Activated T-helper 2 cell treated with anti-CD3 and anti-CD28 coated beads, Interferon-gamma antibody, Interleukin-2, Interleukin-4, amounts not matched to agents 10 μg/mL and 5 μg/mL and 100 μg/mL, durations not matched to agents 14 hours and 24 hours and 36 hours (primary cell): ENCODE measurements at places on chromosomes 12 and 14.

GRCh38 chr14:35754671-35755070 is 54.4 kb downstream of the RALGAPA1 start:
- DNase-seq, result no peak

DNA sequence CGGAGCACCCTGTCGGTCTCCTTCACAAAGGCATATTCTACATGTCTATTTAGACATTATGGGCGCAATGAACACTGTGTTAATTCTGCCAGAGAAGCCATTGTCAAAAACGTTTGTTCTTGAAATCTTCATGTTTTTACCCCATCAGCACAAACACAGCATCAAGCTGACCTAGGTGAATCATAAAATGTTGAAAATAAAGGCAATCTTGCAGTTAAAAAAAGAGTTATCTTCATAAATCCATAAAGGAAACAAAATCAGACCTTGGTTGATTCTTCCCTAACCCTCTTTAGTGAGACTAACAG is 154.9 kb downstream of the DIO2 start:
- DNase-seq, result no peak

- DNase-seq, result no peak
Observed at GRCh38 chr14:94341656-94342333, 18.7 kb upstream of the SERPINA6 start.

DNA sequence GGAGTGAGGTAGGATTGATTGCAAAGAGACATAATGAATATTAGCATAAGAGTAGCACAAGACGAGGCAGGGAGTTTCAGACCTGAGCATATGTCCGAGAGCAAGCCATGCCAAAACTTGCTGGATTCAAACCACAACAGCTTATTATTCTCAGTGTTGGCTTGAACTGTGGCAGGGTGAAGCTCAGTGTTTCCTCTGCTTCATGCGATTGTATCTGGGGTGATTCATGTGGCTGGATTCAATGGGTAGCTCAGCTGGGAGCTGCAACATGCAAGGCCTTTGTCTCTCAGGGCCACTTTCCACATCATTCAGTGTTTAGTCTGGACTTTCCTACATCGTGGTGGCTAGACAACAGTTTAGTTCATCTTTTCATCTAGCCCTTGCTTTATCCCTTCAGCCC is 22.1 kb upstream of the E2F7 start:
- no peak for DNase-seq
